ENCODE measurements at places on chromosomes 2 and 18. TPM values are rescaled to one million over a fixed set of nuclear protein-coding genes. Genes with fewer than 3 reads are reported as not detected.

GRCh38 chr18:79434607-79435401 lies 39.1 kb downstream of the NFATC1 start:
- no peak for DNase-seq

Gene UGT1A6
- not detected for total RNA-seq

DNA sequence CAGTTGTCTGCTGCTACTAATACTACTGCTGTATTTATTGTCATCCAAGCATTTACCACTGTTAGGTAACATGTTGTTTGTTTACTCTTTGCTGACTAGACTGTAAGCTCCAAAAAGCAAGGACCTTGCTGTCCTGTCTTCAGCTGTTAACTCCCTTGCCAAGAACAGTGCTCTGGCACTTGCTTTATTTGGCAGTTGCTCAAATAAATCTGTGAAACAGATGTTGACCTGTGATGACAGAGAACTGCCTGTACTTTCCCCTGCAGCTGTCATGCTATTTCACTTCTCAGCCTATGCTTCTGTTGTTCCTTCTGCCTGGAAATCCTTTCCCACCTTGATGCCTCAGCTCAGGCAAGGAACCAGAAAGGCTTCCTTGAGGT lies 181.2 kb downstream of the ATAD2B start:
- DNase-seq: no peak

DNA sequence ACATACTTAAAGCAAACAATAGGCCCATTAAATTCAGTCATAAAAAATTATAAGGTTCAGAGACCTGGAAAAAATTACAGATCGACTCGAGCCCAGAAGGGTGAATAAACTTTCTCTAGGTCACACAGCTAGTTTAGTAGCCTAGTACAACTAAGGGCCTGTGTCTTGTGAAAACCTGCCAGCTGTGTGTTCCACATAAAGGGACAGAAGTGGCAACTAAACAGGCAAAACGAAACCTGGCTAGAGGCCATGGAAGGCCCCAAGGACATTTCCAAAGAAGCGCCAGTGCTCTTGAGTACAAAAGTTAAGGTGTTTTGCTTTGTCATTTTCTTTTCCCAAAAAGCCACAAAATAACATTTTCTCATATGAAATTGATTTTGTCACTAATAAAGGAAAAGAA lies 164.9 kb downstream of the L3MBTL4 start:
- no peak for DNase-seq
